ENCODE measurements at places on chromosomes 4 and X.
A peak's percentile ranks its signal among the peaks of the same experiment; 100 is the strongest.

- no peak for DNase-seq
These were observed 23.4 kb downstream of the PPP4R3C start for GRCh38 chrX:27439771-27440170.

DNA sequence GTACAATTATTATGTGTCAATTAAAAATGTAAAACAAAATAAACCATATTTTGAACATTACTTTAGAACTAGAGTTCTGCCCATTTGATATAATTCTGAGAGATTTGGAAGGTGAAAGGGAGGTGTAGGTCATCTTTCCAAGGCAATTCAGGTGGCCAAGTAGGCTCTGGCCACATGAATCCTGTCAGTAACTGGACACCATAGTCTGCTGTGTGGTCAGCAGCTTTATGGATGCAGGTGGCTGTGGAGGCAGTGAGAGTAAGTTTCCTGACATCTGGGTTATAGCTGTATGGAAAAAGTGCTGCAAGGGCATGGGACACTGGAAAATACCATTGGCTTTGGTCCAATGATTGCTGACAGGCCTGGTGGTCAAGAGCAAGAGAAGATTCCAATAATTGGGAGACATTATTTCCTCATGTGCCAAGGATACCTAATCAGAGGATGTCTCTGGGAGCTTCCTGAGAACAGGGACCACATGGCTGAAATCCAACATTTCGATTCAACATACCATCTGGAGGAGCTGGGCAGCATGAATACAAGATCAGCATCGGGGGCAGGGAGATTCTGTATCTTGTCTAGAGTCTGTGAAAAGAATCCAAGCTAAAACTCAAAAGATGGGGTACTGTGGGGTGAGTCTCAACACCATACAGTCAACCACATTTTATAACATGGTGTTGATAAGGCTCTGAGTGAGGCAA is 523.1 kb downstream of the MID1IP1 start:
- DNase-seq = no peak

DNA sequence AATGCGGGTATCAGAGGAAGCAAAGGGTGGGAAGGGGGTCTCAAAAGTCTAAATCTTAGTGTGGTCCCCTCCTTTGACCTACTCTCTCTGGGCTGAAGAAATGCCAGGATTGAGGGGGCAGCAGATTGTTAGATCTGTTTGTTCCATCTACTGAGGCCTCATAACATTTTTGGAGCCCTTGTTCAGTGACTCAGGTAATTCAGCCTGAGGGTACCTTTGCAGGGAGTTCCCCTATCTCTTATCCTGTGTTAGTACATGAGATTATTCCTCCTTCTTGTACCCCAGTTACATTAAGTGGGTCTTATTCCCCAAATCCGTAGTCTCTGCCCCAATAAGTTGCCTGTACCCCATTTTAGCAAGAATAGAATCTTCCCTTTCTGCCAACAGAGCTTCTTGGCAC is 79.0 kb downstream of the RTL9 start:
- DNase-seq = no peak

DNA sequence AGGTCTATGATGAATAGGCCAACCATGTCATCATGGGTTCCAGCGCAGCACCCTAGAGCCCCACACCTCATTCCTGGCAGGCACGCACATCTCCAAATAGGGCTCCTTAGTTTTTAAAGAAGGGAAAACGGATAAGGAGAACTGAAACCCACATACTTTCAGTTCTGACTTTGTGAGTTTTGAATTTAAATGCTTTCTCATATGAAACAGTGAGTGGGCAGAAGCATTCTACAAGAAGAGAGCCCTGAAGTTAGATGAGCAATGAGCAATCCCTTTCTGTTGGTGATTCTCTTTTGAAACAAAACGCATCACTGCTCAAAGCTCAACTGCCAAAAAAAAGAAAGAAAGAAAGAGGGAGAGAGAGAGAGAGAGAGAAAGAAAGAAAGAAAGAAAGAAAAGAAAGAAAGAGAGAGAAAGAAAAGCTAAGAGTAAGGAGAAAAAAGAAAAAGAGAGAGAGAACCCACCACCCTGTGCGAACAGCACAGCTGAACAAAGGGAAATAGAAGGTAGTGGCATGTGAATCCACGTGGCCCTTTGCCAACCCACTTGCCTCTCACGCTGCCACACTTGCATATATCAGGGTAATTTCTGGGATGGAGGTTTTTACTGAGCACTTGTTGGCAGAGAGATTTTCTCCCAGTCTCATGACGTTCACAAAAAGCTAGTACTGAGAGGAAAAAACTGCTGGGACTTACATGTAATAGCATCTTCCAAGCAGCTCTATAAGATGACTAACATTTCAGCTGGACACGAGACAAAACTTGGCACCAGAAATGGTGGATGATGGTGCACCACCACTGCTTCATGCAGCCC is 31.0 kb downstream of the TMSB4X start:
- DNase-seq = peak; percentile 33

GRCh38 chr4:90165883-90166282 is 38.7 kb downstream of the CCSER1 start:
- DNase-seq = no peak

DNA sequence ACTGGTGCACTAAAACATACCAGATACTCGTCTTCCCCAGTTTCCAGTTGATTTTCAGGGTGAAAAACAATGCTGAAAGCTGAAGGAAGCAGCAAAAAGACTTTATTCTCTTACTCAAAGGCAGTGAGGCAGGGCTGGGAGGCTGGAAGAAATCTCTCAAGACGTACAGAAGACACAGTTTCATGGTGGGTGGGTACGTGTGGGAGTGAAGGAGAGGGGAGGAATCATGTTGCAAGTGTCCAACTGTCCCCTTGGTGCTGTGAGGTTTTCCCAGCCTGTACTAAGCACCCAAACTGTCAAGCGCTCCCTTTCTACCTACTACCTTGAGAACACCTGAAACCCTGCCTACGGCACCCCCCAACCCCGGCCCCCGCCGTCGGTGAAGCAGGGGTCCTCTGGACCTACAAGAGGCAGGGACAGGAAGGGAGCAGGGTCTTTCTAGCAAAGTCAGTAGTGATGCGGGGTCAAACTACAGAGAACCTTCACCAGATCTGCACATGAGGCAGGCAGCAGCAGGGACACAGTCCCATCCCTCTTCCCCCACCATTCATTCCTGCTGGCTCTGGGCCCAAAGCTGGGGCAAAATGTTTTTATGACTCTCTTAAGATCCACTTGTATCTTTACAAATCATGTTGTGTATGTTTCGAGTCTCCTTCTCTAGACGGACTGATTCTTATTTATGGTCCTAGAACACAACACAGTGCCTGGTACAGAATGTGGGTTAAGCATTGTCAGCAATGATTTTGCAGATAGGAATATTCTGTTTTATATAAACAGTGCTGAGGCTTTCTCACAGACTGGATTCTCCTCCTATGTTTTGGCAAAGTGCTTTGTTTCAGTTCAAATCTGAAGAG is 2.4 kb upstream of the SETD7 start:
- DNase-seq = no peak

GRCh38 chrX:639151-639550 is 8.6 kb downstream of the SHOX start:
- no peak for DNase-seq

- DNase-seq = no peak
These were observed 143.1 kb downstream of the TBCK start for GRCh38 chr4:106172861-106173260.

DNA sequence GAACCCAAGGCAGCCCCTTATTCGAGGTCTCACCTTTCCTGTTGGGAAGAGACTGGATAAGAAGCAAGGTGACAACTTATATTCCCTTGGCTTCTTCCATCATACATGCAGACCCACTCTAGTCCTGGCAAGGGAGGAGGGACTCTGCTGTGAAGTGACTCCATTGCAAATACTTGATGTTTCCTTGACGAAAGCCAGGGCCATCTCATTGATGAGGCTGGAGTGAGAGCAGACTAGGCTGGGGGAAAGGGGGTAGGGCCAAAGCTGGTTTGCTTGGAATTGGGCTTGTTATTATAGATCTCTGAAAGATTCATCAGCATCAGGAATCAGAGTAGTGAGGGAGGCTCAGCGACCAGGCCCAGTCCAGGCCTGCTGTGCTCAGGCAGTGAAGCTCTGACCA is 2.3 kb upstream of the NHSL2 start:
- no peak for DNase-seq

DNA sequence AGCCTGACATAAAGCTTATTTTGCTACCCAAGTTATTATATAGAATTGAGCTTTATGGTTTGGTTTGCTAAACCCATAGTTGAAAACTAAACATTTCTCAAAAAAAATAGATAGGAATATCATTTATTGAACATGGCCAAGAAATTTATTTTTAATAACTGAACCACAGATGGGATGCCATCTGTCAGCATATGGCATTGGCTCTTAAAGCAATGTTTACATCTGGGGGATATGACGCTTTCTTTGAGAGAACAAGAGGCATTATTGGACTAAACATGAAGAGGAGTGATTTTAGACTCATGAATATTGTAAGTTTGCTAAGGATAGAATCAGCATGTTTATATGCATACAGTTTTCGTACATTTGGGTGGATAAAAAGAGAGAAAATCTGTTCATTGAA is 132.6 kb upstream of the SLIT2 start:
- DNase-seq = no peak

DNA sequence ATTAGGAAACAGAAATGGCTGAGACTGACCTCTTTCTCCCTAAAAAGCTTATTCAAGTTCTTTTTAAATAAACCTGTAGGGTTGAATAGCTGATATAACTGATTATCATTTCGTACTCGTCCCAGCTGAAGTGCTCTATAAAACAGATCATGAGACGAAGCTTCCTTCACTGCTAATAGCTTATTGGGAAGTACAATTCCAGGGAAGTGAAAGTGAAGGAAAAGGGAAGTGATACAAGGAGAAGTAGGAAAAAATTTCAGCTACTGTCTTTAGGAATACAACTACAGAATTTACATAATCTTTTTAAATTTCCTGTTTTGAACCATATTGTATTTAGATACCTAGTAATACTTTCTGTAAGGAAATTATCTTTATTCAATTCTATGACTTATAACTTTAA is 103.0 kb downstream of the SNCA start:
- DNase-seq = no peak

- no peak for DNase-seq
These were observed 395.5 kb downstream of the ARHGAP24 start for GRCh38 chr4:85870298-85871083.

DNA sequence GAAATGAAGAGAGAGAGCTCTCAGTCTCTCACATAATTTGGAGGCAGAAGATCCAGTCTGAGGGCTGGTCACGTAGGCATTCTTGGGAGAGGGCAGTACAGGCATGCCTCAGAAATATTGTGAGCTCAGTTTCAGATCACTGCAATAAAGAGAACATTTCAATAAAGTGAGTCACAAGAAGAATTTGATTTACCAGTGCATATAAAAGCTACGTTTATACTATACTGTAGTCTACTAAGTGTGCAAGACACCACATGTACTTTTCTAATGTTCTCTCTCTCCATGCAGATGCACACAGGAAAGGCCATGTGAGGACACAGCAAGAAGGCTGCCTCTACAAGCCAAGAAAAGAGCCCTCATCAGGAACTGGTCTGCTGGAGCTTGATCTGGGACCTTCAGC is 583.5 kb upstream of the FAT1 start:
- DNase-seq = no peak

DNA sequence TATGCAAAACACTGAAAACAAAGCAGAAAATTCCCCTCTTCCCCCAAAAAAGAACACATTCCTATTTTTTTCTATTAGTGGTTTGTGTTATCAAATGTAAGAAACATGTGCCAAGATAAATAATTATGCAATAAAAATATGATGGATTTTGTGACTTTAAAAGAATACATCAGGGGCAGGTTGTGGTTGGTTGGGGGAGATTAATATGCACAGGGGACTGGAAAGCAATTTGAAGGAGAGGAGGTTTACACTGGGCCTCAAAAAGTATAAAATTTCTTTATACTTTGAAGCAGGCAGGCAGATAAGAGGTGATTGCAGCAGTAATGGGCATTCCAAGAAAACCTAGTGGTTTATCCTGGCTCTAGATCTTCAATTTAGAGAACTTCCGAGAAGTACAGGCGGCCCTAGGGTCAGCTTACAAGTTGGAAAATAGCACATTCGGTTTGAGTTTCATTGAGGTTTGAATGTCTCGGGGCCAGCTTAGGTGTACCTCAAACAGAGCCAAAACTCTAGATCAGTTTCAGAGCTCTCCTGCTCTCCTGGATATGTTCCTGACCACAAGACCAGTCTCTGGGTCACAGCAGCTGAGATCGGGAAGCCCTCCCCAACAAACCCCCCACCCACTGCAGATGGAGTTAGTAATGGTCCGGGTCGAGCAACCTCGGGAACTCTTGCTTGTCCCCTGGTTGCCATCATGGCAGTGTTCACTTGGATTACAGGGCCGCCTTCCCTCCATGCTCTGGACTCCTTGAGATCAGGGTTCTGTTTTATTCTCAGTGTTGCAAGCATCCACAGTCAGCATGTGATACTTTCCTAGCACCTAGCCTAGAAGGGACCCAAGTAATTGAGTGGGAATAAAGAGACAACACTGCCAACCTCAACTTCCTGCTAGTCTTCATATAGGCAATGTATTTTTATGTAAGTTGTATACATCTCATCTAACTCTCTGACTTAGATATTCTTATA is 112.1 kb upstream of the DDIT4L start:
- DNase-seq = no peak

- DNase-seq = no peak
These were observed 1250.4 kb downstream of the PCDH18 start for GRCh38 chr4:136281889-136282288.

DNA sequence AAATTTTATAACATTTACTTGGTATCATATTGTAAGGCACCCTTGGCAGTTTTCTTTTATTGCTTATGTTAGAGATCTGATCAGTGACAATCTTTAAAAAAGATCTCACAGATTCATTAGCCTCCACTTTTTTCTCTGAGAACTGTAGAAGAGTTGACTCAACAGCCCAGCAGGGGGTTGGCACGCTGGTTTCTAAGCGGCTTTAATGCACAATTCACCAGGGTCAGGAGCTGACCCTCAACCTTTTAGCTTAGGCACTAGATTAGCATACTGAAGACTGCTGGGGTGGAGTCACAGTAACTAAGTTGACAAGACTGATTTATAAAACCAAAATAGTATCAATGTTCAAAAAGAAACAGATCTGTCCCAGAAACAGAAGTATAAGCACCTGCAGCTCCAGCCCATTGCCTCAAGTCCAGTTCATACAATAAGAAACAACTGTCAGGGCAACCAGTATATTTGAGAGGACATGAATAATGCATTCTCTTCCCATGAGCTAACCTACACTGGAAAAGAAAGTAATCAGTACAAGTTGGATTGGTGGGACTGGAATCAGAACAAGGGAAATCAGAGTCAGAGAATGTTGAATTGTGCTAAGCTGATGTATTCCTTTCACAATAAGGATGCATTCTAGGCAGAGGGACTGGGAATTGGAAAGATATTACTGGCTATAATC is 77.6 kb downstream of the PDE5A start:
- DNase-seq = no peak

- no peak for DNase-seq
These were observed 118.2 kb downstream of the PJA1 start for GRCh38 chrX:69046996-69047490.

DNA sequence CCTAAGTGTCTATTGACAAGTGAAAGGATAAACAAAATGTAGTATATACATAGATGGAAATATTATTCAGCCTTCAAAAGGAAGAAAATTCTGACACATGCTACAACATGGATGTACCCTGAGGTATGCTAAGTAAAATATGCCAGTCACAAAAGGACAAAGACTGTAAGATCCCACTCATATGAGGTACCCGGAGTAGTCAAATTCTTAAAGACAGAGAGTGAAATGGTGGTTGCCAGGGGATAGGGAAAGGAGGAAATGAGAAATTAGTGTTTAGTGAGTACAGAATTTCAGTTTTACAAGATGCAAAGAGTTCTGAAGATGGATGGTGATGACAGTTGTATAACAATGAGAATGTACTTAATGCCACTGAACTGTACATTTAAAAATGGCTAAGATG is 102.3 kb upstream of the NAP1L5 start:
- no peak for DNase-seq

GRCh38 chrX:78693536-78693935 is 34.4 kb upstream of the RTL3 start:
- no peak for DNase-seq

All from CD4-positive, alpha-beta T cell treated with Interleukin-4 for 4 hours (primary cell).